ENCODE measurements at places on chromosomes 16 and 17.
A peak's percentile ranks its signal among the peaks of the same experiment; 100 is the strongest.

DNA sequence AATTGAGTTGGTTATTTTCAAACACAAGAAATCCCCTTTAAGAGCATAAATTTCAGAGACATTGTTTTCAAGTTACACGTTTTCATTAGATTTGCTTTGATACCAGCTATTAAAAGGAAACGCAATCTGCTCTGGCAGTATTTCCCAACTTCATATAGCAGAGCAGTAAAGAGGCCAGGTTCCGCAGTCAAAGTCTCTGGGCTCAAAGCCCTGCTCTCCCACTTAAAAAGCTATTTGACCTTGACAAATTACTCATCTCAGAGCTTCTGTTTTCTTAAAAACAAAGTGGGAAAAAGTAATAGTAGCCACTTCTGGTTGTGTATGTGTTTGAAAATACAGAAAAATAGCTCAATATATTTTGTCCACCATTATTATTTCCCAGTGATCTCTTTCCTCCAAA lies 89.7 kb upstream of the CDYL2 start:
- no peak for DNase-seq

- no peak for DNase-seq
Observed at GRCh38 chr17:61581611-61582349, 9.2 kb downstream of the NACA2 start.

DNA sequence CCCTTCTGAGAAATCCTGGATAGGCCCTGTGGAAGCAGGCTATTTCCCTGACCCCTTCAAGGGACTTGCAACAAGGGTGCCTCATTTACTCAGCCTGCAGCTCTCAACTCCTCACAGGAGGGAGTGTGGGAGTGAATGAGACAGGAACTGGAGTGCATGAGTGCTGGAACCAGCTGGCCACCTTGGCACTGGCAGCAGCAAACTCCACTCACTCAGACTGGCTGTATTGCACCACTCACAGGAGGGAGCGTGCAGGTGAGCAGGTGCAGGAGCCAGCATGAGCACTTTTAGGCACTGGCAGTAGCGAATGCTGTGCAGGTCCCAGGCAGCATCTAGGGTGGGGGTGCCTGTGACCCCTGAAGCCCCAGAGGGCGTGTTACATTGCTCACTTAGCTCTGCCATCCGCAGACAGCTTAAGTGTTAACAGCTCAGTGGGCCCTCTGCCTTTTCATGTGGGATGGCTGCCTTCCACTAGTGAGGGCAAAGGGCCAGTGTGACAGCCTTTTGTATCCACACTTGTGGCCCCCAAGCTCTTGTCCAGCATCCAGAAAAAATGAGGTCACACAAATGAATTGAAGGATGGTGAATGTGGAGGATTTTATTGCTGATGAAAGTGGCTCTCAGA lies 11.0 kb upstream of the ZNHIT3 start:
- no peak for DNase-seq

- no peak for DNase-seq
Observed at GRCh38 chr16:59046335-59046734, 312.2 kb upstream of the GOT2 start.

GRCh38 chr16:65327346-65327745 lies 205.5 kb upstream of the CDH11 start:
- DNase-seq: no peak

DNA sequence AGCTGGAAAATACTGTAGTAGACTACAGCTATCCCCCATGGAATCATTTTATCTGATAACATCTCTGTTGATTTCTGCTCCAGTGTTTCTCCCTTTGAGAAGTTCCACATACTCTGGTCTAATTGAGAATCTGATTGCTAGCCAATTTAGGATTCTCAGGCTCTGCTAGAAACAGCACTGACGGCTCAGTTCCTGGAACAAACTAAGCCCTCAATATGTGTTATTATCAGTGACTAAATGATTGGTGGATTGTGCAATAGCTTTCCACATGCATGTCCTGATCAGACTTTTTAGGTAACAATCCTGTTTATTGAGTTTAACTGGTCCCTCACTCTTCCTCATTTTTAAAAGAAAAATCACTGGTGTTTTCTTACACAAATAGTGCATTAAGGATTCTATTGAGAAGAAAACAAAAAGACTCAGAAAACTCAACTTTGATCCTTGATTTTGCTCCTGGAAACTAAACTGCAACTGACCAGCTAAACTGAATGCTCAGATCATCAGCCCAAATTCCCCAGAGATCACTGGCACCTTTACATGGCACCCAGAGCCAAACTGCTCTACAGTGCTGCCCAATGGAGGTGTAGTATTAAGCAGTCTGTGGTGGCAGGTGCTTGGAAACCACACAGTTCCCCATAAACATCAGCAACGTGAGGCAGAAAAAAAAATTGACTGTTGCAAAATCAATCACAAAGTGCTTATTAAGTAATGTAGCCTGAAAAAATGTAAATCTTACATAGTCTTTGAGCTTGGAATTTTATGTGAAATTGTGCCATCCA lies 423.7 kb downstream of the TOX3 start:
- no peak for DNase-seq

DNA sequence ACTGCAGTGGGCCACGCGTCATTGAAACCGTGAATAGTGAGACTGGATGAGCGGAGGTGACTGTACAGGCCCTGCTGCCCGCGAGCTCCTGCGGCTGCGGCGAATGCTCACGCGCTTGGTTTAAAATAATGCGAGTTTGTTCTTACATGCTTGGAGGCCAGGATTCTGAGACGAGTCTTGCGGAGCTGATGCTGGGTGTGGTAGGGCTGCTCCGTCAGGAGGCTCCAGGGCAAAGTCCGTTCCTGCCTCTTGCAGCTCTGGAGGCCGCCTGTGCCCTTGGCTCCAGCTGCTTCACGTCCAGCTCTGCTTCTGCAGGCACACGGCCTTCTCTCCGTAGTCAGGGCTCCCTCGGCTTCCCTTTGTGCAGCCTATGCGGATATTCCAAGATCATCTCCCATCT lies 9.5 kb downstream of the ACSF3 start:
- DNase-seq: no peak

- DNase-seq: peak; percentile 40
Observed at GRCh38 chr17:3827124-3827773, 18.8 kb downstream of the NCBP3 start.

GRCh38 chr17:18000030-18000408 lies 27.4 kb downstream of the DRC3 start:
- no peak for DNase-seq

DNA sequence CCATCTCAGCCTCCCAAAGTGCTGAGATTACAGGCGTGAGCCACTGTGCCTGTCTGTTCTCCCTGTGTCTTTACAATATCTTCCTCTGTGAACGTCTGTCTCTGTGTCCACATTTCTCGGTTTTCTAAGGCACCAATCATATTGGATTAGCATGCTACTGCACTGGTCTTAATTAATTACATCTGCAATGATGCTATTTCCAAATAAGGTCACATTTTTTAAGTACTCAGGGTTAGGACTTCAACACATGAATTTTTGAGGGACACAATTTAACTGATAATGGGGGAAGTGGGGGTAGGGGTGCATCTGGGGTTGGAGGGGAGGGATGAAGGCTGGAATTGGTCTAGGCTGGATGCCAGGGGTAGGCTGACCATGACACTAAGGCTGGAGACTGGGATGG lies 102.6 kb downstream of the N4BP1 start:
- DNase-seq: no peak

- peak; percentile 53 for DNase-seq
Observed at GRCh38 chr16:77212741-77213541, 13.7 kb downstream of the SYCE1L start.

DNA sequence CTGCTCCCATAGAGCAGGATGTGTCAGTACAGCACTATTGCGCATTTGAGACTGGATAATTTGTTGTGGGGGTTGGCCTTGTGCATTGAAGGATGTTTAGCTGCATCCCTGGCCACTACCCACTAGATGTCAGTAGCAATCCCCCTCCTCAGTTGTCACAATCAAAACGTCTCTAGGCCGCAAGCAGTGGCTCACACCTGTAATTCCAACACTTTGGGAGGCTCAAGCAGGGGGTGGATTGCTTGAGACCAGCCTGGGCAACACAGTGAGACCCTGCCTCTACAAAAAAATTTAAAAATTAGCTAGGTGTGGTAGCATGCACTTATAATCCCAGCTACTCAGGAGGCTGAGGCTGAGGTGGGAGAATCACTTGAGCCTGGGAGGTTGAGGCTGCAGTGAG lies 48.4 kb downstream of the CENPV start:
- DNase-seq: no peak

DNA sequence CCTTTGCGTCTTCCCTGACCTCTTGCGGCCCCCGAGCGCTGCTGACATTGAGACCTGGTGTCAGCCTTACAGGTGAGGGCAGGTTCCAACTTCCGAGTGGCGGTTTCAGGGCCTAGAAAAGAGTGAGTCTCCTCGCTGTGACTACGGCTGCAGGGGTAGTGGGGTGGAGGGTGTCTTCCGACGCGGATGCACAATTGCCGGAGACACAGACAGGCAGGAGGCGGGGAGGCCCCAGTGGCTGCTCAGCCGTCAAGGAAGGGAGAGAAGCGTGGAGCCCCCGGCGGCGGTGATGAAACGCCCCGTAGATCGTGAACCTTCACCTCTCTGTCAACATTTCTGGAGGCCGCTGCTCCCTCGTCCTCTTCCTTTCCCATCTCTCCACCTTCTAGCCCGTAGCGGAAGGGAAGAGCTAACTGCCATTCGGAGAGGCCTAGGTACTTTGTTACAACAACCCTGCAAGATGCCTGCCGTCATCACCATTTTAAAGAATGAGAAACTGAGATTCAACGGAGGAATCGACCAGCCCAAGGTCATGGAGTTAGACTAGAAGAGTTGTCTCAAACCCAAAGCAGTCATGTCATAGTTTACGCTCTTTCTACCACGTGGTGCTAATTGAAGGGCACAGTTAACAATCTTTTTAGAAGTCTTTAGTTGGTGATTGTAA lies 485 bp downstream of the DNAJA3 start:
- no peak for DNase-seq

GRCh38 chr17:59180626-59181025 lies 25.1 kb downstream of the PRR11 start:
- DNase-seq: no peak

- no peak for DNase-seq
Observed at GRCh38 chr17:19718613-19719354, 2.4 kb upstream of the SLC47A2 start.

DNA sequence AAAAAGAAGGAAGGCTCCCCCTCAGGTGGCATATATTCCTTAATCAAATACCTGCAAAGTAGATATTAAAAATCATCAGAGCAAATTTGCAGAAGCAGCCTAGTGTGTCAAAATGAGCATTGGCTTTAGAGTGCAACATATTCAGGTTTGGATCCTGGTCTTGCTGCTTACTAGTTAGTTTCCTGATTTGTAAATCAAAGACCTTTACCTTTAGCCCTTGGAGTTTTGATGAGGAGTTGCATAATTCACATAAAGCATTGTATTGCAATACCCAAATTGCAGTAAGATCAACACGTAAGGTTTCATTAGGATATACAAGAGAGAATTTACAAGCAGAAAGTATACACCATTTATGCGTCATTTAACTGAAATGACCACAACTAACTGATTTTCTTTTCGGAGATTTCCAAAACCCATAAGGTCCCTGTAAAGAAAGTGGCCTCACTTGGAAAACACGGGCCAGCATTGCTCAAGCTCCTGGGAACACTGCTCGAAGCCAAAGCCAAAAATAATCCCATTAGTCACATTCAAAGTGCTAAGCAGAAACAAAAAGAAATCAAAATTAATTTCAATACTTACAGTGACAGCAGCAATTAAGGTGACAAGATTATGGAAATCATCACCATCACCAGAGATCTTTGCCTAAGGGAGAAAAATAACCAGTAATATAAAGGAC lies 415.9 kb upstream of the ERCC4 start:
- no peak for DNase-seq

GRCh38 chr17:31522284-31522931 lies 130.9 kb downstream of the RAB11FIP4 start:
- no peak for DNase-seq

- no peak for DNase-seq
Observed at GRCh38 chr17:38717139-38717745, 12.2 kb downstream of the MLLT6 start.

DNA sequence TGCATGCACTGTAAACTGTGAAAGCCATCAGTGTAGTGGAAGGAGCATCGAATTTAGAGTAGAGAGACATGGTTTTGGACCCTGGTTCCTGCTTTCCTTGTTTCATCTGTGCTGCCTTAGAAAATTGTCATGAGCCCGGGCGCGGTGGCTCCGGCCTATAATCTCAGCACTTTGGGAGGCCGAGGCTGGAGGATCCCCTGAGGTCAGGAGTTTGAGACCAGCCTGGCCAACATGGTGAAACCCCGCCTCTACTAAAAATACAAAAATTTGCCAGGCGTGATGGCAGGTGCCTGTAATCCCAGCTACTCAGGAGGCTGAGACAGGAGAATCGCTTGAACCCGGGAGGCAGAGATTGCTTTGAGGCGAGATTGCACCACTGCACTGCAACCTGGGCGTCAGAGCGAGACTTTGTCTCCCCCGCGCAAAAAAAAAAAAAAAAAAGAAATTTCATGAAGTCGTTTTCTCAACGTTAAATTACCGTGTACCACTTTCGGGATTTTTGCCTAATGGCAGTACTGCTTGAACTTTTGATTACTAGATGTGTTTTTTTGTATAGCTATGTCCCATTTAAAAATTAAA lies 912 bp downstream of the COQ7 start:
- no peak for DNase-seq

GRCh38 chr17:412211-413015 lies 59.8 kb upstream of the RPH3AL start:
- DNase-seq: no peak

DNA sequence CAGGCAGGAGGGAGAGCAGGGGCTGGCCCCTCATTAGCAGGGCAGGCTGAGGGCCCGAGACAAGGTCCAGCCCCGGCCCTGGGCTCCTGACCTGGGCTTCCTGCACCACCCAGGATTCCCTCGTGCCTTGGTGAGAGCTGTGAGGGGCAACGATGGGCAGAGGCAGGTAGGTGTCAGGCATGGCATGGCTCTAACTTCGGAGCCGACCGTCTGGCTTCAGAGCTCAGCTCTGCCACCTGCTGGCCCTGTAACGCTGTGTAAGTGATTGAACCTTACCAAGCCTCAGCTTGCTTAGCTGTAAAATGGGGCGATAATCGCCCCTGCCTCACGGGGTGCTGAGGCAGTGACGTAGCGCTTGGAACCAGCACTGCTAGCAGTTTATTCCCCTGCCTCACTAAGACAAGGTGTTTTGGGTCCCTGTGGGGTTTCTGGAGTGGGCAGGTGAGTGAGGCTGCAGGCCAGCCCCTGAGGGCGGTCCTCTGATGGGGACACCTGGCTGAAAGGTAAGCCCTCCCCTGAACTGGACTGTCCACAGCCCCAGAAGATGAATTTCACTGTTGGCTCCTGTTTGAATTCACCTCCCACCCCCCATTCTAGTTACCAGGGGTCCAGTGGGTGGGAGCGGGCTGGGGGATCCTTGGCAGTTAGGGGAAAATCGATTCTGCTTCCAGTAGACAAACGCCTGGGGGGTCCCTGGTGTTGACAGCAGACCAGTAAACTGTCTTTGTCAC lies 184.8 kb upstream of the GSE1 start:
- no peak for DNase-seq

Data from stimulated activated CD8-positive, alpha-beta memory T cell treated with anti-CD3 and anti-CD28 coated beads, Interleukin-7, amount 100 ng/mL, for 1 hour (primary cell).